ENCODE measurements at places on chromosomes 3 and 15.

DNA sequence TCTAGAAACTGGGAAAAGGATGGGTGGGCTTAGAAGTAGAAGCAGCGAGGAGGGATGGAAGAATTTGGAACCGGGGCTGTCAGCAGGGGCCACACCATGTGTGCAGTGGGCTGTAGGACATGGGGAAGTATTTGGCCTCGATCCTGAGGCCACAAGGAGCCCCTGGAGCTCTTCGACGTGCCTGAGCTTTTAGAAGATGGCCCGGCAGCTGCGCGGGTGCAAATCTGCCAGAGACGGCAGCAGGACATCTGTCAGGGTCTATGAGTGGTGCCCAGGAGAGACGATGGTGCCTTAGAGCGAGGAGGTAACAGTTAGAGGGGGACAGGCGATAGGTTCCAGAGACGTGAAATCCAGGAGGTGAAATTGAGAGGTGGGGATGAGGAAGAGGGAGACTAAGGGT lies 321.1 kb downstream of the UACA start:
- DNase-seq: no peak

- DNase-seq: no peak
Observed at GRCh38 chr3:40617084-40617483, 92.3 kb downstream of the ZNF621 start.

DNA sequence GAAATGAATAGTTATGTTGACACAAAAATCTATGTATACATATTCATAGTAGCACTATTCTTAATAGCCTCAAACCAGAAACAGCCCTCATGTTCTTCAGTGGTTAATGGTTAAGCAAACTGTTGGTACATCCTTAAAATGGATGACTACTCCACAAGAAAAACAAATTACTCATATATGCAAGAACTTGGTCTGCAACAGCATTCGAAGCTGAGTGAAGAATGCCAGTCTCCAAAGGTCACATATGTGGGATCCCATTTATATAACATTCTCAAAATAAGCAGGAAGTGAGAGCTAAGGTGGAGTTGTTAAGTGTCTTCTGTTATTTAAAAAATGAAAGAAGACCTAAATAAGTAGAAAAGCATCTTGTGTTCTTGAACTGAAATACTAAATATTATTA lies 365.7 kb downstream of the GABRG3 start:
- DNase-seq: no peak

GRCh38 chr15:100043068-100043641 lies 298.6 kb downstream of the ADAMTS17 start:
- DNase-seq: no peak

- DNase-seq: no peak
Observed at GRCh38 chr15:93348711-93349545, 259.9 kb upstream of the RGMA start.

DNA sequence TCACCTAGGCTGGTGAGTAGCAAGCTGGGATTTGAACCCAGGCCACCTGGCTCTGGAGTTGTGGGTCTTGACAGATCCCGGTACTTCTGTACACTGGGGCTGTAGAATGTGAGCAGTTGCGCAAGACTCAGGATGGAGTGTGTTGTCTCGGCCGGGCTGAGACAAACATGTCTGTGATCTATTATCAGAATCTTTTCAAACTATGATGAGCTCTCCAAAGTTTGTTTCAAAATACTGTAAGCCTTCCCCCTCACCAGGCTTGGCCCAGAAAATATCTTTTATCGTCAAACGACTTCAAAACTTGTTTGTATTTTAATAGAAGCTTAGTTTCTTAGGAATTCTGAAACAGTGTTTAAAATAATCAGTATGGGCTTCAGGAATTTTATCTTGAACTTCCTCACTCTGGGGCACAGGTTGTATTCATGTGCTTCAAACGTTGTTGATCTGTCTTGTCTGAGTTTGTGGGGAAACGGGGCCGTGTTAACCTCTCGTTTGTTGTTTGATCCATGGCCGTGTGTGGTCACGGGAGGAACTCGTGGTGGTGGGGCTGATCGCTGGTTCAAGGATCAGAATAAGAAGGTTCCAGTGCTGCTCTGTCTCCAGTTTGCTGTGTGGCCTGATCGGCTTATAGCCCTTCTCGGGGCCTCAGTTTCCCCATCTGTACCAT lies 40.3 kb upstream of the TFRC start:
- no peak for DNase-seq

- DNase-seq: no peak
Observed at GRCh38 chr3:9100513-9100894, 137.2 kb upstream of the RAD18 start.

DNA sequence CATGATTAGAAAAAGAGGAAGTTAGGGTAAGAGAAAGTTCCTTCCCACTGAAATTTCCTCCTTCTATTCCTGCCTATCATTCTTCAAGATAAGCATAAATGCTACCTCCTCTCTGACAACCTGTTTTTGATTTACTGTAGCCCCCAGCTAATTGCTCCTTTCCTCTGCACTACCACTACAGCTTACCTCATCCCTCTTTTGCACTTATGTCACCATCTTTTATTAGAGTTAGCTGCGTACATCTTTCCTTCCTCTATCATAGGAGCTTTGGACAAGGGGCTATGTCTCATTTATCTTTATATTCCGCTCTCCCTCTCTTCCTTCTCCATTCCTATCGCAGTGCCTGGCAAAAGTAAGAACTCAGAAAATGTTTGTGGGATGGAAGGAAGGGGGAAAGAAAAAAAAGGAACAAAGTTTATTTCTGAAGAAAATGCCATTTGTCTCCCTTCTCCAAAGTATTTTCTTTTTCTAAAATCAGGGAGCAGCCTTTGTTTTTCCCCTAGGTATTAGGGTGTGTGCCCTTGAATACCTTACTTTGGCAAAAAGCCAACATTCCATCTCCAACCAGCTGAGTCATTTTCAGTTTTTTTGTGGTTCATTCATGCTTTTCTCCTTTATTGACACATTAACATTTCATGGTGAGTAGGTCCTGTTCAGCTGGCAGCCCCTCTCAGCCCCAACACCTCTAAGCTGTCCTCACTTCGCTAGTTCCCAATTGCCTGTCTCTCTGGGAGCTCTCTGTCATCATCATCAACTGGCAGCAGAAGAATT lies 87.6 kb upstream of the SOX2 start:
- DNase-seq: no peak

DNA sequence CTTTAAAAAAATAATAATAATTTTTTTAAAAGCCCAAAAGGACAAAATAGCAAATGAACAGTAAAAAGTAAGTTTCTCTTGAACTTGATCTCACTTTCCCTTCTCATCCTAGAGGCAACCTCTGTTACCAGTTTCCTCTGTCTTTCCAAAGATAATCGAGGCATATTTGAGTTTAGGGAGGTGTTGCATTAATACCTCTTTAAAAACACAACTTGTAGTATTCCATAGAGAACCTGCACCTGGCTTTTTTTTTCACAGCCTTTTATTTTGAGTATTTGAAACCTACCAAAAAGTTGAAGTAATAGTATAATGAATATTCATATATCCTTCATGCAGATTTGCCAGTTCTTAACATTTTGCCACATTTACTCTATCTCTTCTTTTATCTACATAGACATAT lies 9.1 kb downstream of the CSK start:
- no peak for DNase-seq

- DNase-seq: no peak
Observed at GRCh38 chr3:45603226-45603625, 8.7 kb downstream of the LIMD1 start.

DNA sequence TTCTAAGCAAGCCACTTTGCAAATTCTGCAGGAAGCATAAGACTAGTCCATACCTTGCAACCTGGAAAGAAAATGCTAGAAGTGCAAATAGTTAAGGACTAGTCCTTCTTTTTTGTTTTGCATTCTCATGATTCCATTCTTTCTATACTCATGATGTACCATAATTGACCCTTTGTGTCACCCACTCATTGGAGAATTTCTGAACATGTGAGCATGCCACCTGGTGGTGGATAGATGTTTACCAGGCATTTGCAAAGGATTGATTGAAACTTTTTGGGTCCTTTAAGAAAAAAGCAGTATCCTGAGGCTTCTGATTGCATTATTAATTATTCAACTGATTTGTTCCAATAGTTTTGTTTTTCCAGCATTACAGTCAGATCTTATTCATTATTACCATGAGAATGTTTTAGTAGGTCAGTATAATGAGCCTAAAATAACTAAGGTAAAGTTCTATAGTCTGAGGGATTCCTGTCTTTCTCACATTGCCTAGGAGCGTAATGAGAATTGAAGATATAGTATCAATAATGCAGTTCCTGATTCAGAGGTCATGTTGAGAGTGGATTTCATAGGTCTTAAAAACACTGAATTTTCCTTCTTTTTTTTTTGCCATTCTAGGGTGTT lies 20.2 kb upstream of the DIPK2A start:
- peak; percentile 26 for DNase-seq

DNA sequence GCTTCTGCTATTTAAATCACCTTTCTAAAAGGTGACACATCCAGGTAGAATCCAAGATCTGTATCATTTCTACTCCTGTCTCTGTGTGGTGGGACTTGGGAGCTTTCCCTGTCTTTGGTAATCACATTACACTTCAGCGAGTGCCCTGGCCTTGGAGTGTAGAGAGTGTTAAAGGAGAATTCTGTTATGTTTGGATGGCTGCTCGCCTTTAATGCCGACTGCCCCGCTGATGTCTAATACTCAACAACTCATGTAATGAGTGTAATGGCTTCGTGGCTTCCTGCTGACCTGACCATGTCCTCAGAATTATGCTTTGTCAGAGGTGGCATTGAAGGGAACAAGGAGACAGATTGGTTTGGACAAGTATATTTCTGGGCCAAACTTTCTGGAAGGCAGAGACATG lies 66.3 kb upstream of the LRTM1 start:
- no peak for DNase-seq

DNA sequence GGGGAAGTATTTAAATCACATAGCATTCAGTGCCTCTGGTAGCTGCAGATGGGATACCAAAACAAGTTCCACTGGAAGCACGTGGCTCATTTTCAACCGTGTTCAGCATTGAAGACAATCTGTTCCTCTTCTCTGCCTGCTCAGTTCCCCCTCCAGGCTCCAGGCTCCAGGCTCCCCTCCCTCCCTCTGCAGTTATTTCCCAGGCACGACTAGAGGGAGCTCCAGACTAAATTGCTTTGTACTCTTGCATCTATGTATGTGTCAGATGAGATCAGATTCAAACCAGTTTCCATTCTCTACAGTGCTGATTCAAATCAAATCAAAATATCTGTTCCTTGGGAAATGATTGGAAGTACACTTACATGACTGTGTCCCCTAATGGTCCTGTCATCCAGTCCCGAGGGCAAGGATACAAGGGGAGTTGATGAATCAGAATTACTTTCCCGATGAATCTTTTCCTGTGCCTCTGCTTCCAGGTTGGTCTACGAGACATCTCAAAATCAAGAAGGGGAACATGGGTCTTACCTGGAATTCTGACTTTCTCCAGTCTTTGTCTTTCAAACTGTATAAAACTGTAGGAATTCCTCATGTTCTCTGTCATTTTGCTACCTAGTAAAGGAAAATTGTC lies 600.5 kb downstream of the EDEM1 start:
- peak; percentile 56 for DNase-seq

DNA sequence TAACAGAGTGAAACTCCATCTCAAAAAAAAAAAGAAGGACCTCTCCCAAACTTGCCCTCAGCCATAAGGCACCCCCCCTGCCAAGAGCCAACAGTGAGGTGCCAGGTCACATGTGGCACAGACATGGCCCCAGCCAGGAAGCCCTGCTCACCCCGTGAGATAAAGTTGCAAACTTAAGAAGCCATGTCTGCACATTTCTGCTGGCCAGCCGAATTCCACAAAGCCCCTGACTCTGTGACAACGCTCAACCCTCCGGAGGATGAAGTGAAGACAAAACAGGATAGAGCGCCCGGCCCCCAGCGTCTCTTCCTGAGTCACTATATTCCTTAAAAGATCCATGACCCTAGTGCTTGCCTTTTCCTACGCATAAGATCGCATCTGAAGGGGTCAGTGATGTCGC lies 188.1 kb downstream of the XXYLT1 start:
- DNase-seq: no peak

DNA sequence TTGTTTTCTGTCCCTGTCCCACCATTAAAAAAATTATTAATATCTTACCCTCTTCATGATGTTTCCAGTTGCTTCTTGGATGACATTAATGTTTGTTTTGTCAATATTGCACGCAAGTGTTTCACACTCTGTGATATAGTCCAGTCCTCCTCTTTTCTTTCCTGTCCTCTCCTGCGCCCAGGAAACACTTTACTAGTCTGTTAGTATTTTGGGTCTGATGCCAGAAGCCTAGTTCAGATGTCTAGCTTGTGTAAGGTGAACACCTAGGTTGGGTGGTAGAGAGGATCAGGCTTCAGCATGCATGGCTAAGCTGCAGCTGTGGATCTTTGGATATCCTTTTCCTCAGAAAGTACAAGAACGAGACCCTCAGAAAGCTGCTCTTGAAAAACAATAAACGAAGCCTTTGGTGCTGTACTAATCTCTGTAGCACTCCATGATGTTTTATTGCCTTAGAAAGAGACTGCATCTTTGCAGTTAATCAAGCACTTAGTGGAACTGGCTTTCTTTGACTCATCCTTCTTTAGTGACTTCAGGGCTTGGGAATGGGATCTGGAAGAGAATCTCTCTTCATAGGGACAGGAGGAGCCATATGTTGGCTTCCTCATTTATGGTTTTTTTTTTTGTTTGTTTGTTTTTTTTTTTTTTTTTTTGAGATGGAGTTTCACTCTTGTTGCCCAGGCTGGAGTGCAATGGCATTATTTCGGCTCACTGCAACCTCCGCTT lies 253.4 kb downstream of the LPP start:
- DNase-seq: no peak

DNA sequence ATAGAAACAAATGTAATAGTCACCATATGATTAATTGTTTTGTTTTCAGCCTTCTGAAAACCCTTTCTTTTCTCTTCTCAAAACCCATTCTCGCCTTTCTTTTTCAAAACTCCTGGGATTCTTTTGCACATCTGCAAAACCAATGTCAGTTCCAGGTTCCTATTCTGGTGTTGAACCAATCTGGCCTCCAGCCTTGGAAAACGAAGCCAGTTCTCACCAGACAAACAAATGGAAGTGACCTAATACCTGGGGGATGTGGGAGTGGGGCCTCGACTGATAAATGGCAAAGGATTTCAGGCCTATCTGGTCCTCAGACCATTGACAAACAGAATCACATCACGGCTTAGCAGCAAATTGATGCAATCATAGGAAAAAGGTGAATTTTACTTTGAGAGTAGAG lies 73.0 kb downstream of the COL8A1 start:
- DNase-seq: no peak

- no peak for DNase-seq
Observed at GRCh38 chr3:20246662-20247061, 60.7 kb upstream of the SGO1 start.

- DNase-seq: no peak
Observed at GRCh38 chr15:61086012-61086411, 143.1 kb downstream of the RORA start.

DNA sequence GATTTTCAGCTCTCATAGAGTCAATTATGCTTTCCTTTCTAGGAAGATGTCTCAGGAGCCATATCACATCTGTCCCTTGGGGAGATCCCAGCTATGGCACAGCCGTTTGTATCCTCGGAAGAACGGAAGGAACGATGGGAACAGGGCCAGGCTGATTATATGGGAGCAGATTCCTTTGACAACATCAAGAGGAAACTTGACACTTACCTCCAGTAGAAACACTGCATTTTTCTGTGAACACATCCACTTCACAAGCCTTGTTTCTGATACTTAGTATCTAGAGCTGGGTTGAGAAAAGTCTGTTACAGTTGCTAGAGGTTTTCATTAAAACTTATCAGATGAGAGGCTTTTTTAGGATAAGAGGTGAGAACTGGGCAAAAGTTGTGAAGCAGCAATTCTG lies 35.4 kb downstream of the GYG1 start:
- DNase-seq: no peak

All from left hindlimb (tissue), 1 donor.